ENCODE measurements at places on chromosomes 4 and X.
A peak's percentile ranks its signal among the peaks of the same experiment; 100 is the strongest.

DNA sequence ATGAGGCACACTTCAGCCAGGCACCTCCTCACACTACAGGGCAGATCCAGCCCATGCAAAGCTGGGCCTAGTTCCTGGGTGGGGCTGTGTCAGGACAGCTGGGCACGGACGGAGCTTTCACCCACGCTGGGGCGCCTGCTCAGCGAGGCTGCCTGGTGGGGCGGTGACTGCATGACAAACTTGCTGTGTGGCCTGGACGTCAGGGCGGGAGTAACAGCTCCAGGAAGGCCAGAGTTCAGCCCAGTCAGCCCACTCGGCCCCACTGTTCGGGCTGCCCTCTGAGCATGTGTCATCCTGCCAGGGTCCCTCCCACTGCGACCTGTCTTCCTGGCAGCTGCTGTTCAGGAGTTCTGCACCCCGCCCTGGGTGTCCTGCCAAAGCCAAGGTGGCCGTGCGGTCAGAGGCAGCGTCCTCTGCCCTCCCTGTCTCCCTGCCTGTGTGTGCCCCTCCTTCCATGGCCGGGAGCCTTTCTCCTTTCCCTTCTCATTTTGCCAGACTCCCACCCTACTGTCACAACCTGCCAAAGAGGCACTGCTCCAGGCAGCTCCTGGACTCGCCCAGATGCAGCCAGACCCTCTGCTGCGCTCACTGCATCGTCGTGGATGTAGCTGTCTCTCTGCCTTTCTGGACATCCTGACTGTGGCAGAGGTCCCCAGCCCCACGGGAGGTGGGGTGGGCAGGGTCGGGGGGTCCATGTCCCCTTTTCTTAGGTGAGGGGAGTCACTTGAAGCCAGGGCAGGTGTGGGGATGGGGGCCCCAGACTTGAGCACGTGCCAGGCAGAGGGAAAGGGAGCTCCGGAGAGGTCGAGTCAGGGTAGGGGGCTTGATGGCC, 33.0 kb upstream of the KIAA0232 start:
- H3K27ac ChIP-seq: peak overlapping the region; percentile 79
- peak; percentile 73 for DNase-seq
- H3K27me3 ChIP-seq: no peaks in the 10 kb centered on the region
- peak overlapping the region; percentile 43 for H3K4me3 ChIP-seq
- H3K4me1 ChIP-seq: peaks cover 27% of the 10 kb centered on the region

DNA sequence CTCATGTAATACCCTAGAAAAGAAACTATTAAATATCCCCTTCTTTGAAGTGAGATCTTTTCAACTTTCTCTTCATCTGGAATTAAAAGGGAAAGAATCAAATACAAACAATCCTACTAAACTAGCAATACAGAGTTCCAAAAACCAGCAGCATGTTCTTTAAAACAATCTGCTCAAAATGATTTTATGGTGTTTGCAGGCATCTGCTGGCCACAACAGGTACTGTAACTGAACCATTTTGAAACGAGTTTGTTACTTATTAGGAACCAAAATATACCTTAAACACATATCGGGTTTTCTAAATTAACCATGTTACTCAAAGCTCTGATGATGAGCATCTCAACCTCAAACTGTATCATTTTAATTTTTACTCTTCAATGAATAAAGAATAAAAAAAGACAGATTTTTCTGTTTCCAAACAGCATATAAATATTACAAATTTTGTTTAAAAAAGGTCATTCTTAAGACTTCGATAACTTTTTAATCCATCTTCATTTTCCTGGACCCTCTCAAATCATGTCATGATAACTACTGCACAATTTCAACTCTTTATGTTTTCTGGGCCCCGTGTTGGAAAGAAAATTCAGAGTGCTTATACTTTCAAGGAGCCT, 56.5 kb downstream of the ARAP2 start:
- no peaks in the 10 kb centered on the region for H3K36me3 ChIP-seq
- no peak overlapping the region for H3K4me3 ChIP-seq
- H3K27ac ChIP-seq: no peak overlapping the region
- DNase-seq: no peak

GRCh38 chr4:112073181-112073580, 72.1 kb upstream of the FAM241A start:
- H3K4me3 ChIP-seq: no peak overlapping the region
- no peaks in the 10 kb centered on the region for H3K27me3 ChIP-seq

GRCh38 chr4:8174970-8175369, 16.4 kb upstream of the ABLIM2 start:
- no peak for DNase-seq
- no peak overlapping the region for H3K27ac ChIP-seq
- no peak overlapping the region for H3K4me3 ChIP-seq
- H3K27me3 ChIP-seq: no peaks in the 10 kb centered on the region
- H3K36me3 ChIP-seq: no peaks in the 10 kb centered on the region

DNA sequence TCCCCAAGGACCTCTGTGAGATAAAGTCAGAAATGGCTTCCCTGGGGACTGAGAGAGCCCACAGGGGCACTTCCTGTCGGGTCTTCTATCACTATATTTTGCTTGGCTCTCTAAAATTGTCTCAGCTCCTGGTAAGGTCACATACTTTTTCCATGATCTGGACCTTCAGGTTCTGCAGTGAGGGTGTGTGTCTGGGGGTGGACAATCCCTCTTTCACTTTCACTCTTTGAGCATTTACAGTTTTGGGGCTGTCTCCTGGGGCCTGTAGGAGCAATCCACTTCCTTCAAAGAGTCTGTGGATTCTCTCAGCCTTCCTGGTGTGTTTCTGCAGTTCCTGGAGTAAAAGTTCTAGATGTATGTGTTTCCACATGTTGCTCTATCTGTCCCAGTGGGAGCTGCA, 335.7 kb downstream of the FSTL5 start:
- H3K27ac ChIP-seq: no peak overlapping the region
- no peaks in the 10 kb centered on the region for H3K27me3 ChIP-seq
- H3K4me3 ChIP-seq: no peak overlapping the region
- H3K36me3 ChIP-seq: no peaks in the 10 kb centered on the region
- no peak for DNase-seq

DNA sequence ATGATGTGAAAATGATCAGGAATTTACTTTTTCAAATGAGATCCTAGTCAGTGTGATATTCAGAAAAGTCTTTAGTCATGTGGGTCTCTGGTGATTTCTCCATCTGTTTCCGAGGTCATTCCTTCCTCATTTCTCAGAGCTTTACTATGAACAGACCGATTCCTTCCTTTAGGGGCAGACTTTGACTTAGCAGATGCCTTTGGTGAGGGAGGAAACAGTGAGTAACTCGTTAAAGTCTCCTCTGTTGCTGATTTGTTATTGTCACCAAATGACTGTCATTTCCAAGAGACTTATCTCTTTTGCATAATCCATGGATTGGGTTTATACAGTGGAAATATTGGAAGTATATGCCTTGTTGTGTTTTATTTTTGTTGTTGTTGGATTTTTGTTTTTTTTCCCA, 76.2 kb upstream of the CD99 start:
- no peaks in the 10 kb centered on the region for H3K36me3 ChIP-seq
- H3K27ac ChIP-seq: no peak overlapping the region
- H3K27me3 ChIP-seq: no peaks in the 10 kb centered on the region
- H3K4me1 ChIP-seq: no peaks in the 10 kb centered on the region

DNA sequence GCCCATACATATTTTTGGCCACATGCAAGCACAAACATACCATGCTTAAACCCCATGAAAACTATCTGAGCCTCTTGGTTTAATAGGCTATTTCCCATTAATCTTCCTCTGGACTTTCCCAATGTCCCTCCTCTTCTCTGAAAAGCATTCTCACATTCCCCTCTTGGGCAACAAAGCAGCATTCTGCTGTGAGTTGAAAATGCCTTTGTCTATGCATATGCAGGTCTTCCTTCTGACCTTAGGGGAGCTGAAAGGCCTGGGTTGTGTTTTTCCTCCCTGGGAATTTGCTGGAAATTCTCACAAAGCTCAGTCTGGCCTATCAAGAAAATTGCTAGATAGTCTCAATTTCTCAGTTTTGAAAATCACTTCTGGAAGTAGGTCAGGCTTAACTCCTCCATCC, 4.2 kb downstream of the VSIG4 start:
- H3K4me1 ChIP-seq: no peaks in the 10 kb centered on the region
- H3K27ac ChIP-seq: no peak overlapping the region
- no peaks in the 10 kb centered on the region for H3K27me3 ChIP-seq

DNA sequence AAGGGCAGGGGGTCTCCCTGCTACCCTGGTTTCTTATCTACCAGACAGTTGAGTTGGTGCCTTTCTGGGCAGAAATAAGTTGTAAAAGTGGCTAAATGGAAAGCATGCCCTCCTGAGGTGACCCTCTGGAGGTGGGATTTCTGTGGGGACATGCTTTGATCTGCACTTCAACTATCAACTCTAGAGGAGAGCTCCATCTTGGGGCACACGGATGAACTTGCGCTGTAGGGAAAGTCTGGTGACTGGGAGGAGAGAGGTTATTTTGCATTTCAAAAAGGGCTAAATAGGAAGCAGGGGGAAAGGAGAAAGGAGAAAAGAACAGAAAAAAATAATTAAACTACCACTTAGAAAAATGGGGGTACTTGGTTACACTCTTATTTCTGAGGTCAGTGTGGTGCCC, 12.7 kb upstream of the RHOXF2B start:
- H3K27ac ChIP-seq: no peak overlapping the region
- peaks cover 8% of the 10 kb centered on the region for H3K27me3 ChIP-seq
- no peaks in the 10 kb centered on the region for H3K4me1 ChIP-seq
- H3K4me3 ChIP-seq: no peak overlapping the region

GRCh38 chr4:20251796-20252655, at the start of gene SLIT2:
TSS of gene SLIT2 (plus strand) at chr4:20251905. CDS start at chr4:20253816, 1,911 bp downstream.
- H3K4me3 ChIP-seq: peak within 1 kb of the TSS; percentile 65
- H3K4me1 ChIP-seq: no peaks in the 10 kb centered on the region
- peak; percentile 86 for DNase-seq
- peaks cover 42% of the 10 kb centered on the region for H3K27me3 ChIP-seq

GRCh38 chrX:64093761-64094160, 111.7 kb downstream of the AMER1 start:
- no peaks in the 10 kb centered on the region for H3K36me3 ChIP-seq
- H3K4me3 ChIP-seq: no peak overlapping the region
- H3K27ac ChIP-seq: no peak overlapping the region
- DNase-seq: no peak
- H3K27me3 ChIP-seq: no peaks in the 10 kb centered on the region
- H3K4me1 ChIP-seq: no peaks in the 10 kb centered on the region

DNA sequence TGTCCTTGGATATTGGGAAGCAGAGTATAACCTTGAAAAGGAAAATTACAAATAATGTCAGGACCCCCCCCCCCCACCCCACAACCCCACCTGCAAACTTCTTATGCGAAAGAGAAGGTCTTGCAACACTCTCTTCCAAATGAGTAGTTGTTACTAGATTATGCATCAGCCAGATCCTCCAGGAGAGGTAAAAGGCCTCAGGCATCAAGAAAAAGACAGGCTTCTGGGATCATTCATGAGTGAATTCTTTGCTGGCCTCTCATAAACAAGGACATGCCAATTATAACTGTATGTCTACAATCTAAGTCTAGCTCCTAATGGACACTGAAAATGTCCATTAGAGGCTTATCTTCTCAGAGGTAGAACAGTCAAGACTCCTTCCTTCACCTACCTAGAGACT, 1443.3 kb downstream of the RAPGEF2 start:
- H3K4me3 ChIP-seq: no peak overlapping the region
- no peaks in the 10 kb centered on the region for H3K27me3 ChIP-seq
- no peaks in the 10 kb centered on the region for H3K4me1 ChIP-seq
- DNase-seq: no peak
- H3K27ac ChIP-seq: no peak overlapping the region

GRCh38 chr4:41814565-41814964, 66.0 kb upstream of the PHOX2B start:
- peaks cover 12% of the 10 kb centered on the region for H3K27me3 ChIP-seq
- H3K4me1 ChIP-seq: no peaks in the 10 kb centered on the region
- no peak overlapping the region for H3K4me3 ChIP-seq
- H3K27ac ChIP-seq: no peak overlapping the region
- no peaks in the 10 kb centered on the region for H3K36me3 ChIP-seq

- no peaks in the 10 kb centered on the region for H3K36me3 ChIP-seq
- DNase-seq: no peak
- peaks cover 3% of the 10 kb centered on the region for H3K27me3 ChIP-seq
- H3K4me1 ChIP-seq: no peaks in the 10 kb centered on the region
- H3K27ac ChIP-seq: no peak overlapping the region
These were observed 717.6 kb upstream of the TENM3 start for GRCh38 chr4:181525634-181526033.

DNA sequence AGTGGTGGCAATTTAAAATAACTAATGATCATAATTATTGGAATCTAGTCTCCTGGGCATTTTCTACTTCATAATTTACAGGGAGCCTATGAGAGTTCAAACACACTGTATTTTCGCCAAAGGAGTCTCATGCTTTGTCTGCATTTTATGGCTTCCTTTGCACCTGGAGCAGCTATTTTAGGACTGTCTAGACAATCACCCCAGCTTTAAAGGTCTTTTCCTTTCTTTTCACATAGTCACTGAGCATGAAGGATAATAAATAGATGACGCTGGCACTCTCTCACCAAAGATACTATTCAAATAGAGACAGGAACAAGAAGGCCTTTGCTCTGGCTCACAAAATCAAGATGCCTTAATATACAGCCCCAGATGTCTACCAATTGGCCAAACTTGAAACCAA, 43.0 kb downstream of the AMELX start:
- H3K27me3 ChIP-seq: peaks cover 13% of the 10 kb centered on the region
- no peak overlapping the region for H3K4me3 ChIP-seq

- no peaks in the 10 kb centered on the region for H3K36me3 ChIP-seq
- no peak overlapping the region for H3K4me3 ChIP-seq
- H3K27ac ChIP-seq: no peak overlapping the region
These were observed 25.1 kb downstream of the MSX1 start for GRCh38 chr4:4884611-4885010.

- H3K4me1 ChIP-seq: peaks cover 5% of the 10 kb centered on the region
- no peaks in the 10 kb centered on the region for H3K36me3 ChIP-seq
- DNase-seq: no peak
- H3K27me3 ChIP-seq: no peaks in the 10 kb centered on the region
- H3K27ac ChIP-seq: peak overlapping the region; percentile 99
- peak overlapping the region; percentile 82 for H3K4me3 ChIP-seq
These were observed 426 bp downstream of the SLBP start for GRCh38 chr4:1711571-1712215.

DNA sequence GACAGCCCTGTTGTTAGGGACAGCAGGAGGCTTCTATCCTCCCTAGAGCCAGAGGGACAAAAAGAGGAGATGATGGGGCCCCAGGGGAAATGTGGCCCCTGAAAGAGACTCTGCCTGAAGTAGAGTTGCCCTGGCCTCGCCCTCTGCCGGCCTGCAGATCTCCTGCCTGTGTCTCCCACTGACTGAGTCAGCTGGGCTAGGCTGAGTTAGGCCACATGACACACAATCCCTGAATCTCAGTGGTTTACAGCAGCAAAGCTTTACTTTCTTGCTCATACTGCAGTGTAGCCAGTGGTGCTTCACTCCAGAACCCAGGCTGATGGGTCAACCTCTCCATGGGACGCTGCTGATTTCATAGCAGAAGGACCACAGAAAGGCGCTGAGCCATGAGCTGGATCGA, 23.5 kb downstream of the DRD5 start:
- no peak for DNase-seq
- H3K27ac ChIP-seq: no peak overlapping the region
- H3K4me3 ChIP-seq: no peak overlapping the region
- no peaks in the 10 kb centered on the region for H3K4me1 ChIP-seq
- no peaks in the 10 kb centered on the region for H3K27me3 ChIP-seq
- H3K36me3 ChIP-seq: no peaks in the 10 kb centered on the region

Measured in breast epithelium (tissue), 4 donors.